ENCODE measurements at places on chromosomes 1 and 21. TPM values are rescaled to one million over a fixed set of nuclear protein-coding genes. Genes with fewer than 3 reads are reported as not detected.

DNA sequence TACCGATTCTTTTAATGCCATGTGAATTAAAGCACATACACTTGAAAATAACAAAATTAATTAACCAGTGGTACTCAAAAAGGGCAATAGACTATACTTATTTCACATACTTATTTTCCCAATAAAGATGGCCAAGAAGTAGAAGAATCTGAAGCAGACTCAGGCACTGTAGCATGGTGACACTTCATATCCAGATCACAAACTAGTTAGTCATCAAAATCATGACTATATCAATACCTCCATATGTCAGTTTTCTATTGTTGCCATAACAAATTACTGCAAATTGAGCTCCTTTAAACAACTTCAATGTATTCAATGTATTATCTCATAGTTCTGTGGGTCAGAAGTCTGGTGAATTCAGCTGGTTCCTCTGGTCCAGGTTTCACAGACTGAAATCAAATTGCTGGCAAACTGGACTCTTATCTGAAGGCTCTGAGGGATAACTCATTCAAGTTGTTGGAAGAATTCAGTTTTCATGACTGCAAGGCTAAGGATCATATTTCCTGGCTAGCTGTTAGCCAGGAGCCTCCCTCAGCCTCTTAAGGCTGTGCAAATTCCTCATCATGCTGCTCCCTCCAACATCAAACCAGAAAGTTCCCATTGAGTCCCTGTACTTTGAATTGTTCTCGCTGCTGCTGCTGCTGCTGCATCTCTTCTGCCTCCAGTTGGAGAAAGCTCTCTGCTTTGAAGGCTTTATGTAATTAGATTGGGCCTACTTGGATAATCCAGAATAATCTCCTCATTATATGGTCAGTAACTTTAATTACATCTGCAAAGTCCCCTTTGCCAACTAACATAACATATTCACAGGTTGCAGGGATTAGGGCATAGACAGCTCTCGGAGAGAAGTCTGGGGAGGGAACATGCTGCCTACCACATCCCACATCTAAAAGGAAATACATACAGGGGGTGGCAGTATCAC lies 91.5 kb downstream of the MRPL39 start:
- DNase-seq, result no peak
- peaks cover 6% of the 10 kb centered on the region for H3K27me3 ChIP-seq
- H3K4me1 ChIP-seq, result peaks cover 55% of the 10 kb centered on the region

GRCh38 chr1:145985502-145986439 lies 10.6 kb downstream of the TXNIP start:
- H3K27ac ChIP-seq, result peak overlapping the region; percentile 62
- no peak for DNase-seq
- peaks cover 28% of the 10 kb centered on the region for H3K4me1 ChIP-seq
- H3K27me3 ChIP-seq, result no peaks in the 10 kb centered on the region

- no peak for DNase-seq
- no peak overlapping the region for H3K27ac ChIP-seq
- H3K36me3 ChIP-seq, result no peaks in the 10 kb centered on the region
- H3K4me1 ChIP-seq, result peaks cover 21% of the 10 kb centered on the region
Measured at GRCh38 chr1:234617986-234618736, 8.2 kb upstream of the IRF2BP2 start.

- no peaks in the 10 kb centered on the region for H3K27me3 ChIP-seq
- H3K36me3 ChIP-seq, result peaks cover 3% of the 10 kb centered on the region
- H3K27ac ChIP-seq, result no peak overlapping the region
- peaks cover 69% of the 10 kb centered on the region for H3K4me1 ChIP-seq
Measured at GRCh38 chr1:12601700-12602658, 16.0 kb downstream of the DHRS3 start.

Gene RCSD1
- total RNA-seq, result 69.5 TPM

DNA sequence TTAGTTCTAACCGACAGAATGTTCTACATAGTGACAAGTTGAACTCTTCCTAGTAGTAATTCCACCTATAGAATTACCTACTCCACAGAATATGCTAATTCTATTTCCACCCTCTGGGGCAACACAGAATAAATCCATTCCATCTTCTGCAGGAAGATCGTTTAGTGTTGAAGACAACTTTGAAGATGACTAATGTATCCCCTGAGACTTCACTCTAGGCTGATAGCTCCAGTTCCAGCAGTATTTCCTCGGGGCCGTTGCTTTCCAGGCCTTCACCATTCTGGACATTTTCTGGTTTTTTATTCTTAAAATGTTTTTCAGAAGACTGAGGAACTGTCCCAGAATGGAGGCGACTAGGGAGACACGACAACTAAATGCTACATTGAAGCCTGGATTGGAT lies 61.0 kb upstream of the CSF1 start:
- H3K4me3 ChIP-seq, result no peak overlapping the region
- H3K27me3 ChIP-seq, result no peaks in the 10 kb centered on the region
- no peak overlapping the region for H3K27ac ChIP-seq
- DNase-seq, result no peak
- H3K36me3 ChIP-seq, result no peaks in the 10 kb centered on the region

Gene CLIC4
- total RNA-seq, result 68.2 TPM

Gene BTBD8
- total RNA-seq, result 3.3 TPM

DNA sequence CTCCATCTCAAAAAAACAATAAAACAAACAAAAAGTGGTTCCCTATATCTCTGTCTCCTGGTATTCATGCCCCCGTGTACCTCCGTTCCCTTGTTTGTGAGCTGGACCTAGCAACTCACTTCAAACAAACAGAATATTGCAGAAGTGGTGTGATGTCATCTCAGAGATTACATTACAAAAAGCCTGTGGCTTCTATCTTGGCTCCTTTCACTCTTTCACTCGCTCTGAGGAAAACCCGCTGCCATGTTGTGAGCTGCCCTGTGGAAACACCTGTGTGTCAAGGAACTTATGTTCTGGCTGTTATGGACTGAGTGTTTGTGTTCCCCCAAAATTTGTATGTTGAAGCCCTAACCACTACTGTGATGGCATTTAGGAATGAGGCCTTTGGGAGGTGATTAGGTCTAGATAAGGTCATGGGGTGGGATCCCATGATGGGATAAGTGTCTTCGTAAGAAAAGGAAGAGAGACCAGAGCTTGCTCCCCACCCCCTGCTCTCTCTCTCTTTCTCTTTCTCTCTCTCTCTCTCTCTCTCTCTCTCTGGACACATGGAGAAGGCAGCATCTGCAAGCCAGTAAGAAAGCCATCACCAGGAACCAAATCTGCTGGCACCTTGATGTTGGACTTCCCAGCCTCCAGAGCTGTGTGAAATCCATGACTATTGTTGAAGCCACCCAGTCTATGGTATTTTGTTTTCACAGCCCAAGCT lies 7.4 kb upstream of the HYI start:
- H3K4me3 ChIP-seq, result no peak overlapping the region
- peaks cover 2% of the 10 kb centered on the region for H3K4me1 ChIP-seq

DNA sequence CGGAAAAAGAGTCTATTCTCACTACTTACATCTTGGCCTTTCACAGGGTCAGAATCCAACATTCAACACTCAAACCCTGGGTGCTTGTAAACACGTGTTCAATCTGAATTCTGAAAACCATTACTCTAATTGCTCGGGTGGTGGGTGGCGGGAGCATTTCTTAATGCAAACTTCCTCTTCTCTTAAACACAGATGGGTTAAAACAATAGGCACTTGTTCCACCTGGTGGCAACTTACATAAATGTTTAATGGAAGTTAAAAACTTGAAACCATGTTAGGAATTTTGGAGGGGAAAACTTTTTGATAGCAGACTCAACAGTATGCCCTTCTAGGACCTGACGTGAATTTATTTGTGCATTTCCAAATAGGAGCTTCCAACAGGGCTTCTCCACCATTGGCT lies 23.4 kb upstream of the TDRD10 start:
- H3K4me1 ChIP-seq, result peaks cover 31% of the 10 kb centered on the region
- peak overlapping the region; percentile 51 for H3K4me3 ChIP-seq
- peaks cover 5% of the 10 kb centered on the region for H3K27me3 ChIP-seq
- no peak for DNase-seq
- no peaks in the 10 kb centered on the region for H3K36me3 ChIP-seq

DNA sequence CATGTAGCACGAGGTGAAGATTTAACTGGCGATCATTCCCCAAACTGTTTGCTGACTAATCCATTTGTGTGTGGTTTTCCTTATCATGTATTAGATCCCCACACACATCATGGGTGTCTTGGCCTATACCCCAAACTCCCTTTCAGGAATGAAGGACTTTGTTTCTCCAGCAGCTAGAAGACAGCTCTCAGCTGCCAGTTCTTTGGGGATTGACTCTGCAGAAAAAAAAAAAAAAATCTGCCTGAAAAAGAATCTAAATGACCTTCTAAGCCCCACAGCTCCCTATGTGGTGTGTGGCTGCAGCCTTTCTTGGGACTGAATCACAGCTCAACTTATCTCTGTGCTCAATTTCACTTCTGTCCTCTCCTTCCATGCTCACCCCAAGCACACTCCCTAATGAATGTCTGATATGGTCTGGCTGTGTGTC lies 256.3 kb upstream of the DUSP10 start:
- no peak overlapping the region for H3K4me3 ChIP-seq
- no peaks in the 10 kb centered on the region for H3K27me3 ChIP-seq
- H3K36me3 ChIP-seq, result peaks cover 3% of the 10 kb centered on the region

DNA sequence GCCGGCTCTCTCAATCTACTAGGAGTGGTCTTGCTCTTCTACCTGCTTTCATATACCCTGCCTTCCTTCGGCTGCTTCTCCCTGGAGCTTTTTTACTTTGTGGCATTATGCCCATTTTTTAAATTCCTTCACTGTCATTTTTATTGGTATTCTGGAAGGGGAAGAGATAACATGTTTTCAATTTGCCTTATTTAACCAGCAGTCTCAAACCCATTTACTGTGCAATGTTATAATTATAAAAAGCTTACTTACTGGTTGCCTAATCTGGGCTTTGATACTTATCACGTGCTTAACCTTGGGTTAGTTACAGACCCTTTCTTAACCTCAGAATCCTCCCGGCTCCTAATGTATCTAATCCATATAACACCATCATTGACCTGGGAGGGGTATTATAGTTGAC lies 128.1 kb downstream of the SIPA1L2 start:
- no peak overlapping the region for H3K4me3 ChIP-seq
- H3K27me3 ChIP-seq, result no peaks in the 10 kb centered on the region
- no peak overlapping the region for H3K27ac ChIP-seq

- peak within 1 kb of the TSS; percentile 100 for H3K27ac ChIP-seq
- peak within 1 kb of the TSS; percentile 93 for H3K4me3 ChIP-seq
- peak; percentile 86 for DNase-seq
- H3K36me3 ChIP-seq, result peaks cover 2% of the 10 kb centered on the region
- H3K4me1 ChIP-seq, result peaks cover 72% of the 10 kb centered on the region
Measured at GRCh38 chr1:169586395-169587255, at the start of gene F5. TSS of gene F5 (minus strand) at chr1:169586481. CDS start at chr1:169586386, 95 bp downstream.

DNA sequence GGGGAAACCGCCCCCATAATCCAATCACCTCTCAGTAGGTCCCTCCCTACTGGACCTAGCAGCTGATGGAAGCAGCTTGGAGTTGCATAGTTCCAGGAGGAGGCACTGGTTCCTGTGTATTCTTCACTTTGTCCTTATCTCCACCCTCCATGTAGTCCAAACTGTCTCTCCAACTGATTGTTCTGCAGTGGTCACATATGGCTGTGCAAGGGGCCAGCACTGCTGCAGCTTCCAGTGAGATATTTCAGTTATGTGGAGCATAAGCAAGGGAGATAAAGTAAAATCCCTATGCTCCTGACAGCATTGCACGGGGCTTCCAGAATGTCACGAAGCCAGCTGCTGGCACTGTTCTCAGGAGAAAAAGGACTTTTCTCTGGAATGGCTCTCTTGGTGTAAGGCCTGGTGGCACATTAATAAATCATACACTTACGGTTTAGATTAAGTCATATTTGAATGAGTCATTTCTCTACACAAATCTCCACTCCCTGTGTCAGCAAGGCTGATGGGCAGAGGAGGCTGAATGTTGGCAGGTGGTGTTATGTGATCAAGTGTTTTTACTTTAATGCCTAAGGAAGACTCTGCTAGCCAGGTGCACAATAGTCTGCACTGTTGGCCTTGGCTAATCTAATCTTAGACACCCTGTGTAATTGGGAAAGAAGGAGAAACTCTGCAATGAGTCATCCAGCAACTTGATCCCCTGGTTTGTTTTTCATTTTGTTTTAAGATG lies 93.4 kb downstream of the KCNK1 start:
- H3K4me1 ChIP-seq, result no peaks in the 10 kb centered on the region
- H3K36me3 ChIP-seq, result peaks cover 1% of the 10 kb centered on the region
- no peak overlapping the region for H3K4me3 ChIP-seq
- no peaks in the 10 kb centered on the region for H3K27me3 ChIP-seq
- DNase-seq, result no peak
- H3K27ac ChIP-seq, result no peak overlapping the region

GRCh38 chr1:219837274-219837993 lies 90.9 kb downstream of the SLC30A10 start:
- no peak for DNase-seq
- H3K27ac ChIP-seq, result no peak overlapping the region
- no peaks in the 10 kb centered on the region for H3K36me3 ChIP-seq
- H3K4me3 ChIP-seq, result no peak overlapping the region
- H3K27me3 ChIP-seq, result no peaks in the 10 kb centered on the region
